NCI-H187 treated with DMSO at 0.1 percent for 48 hours (cell line): ENCODE measurements at places on chromosomes 1 and 21.

DNA sequence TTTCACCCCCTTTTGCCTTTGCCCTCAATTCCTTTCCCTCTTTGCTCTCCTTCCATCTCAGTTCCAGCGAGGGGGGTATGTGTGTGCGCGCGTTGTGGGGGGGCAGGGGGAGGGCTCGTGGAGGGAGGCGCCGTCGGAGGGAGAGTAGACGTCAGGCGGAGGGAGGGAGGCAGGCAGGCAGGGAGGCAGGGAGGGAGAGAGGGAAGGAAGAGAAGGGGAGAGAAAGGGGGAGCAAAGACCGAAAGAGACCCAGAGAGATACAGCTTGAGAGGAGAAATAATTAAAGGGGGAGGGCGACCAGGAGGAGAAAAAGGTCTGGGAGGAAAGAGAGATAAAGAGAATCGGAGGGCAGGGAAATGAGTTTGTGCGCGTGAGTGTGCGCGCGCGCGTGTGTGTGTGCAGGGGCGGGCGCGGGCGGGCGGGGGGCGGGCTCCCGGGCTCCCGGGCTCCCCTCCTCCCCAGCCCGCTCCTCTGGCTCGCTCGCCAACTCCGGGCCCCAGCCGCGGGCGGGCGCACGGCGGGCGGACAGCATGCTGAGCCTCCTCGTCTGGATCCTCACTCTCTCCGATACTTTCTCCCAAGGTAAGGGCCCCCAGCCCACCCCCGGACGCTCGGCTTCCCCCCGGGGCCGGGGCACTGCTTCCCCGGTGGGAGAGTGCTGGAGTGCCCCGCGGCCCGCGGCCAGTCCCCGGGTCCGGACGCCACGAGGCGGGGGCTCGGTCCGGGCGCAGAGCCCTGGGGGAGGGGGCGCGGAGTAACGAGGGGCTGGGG lies at the start of gene KIRREL1:
KIRREL1 (plus strand) TSS at position 499 of the 771 bp plus-strand sequence; CDS start at position 531, 32 bp downstream.
- DNase-seq = no peak

DNA sequence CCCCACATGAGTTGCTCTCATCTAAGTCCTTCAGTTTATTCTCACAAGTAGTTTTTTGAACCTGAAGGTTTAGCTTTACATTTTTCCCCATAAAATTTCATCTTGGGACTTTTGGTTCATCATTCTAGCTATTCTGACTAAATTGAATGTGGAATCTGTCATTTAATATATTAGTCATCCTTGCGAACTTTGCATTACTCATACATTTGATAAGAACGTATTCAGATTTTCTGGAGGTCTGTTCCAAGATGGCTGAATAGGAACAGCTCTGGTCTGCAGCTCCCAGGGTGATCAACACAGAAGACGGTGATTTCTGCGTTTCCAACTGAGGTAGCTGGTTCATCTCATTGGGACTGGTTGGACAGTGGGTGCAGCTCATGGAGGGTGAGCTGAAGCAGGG lies 59.8 kb upstream of the CSF1 start:
- no peak for DNase-seq

DNA sequence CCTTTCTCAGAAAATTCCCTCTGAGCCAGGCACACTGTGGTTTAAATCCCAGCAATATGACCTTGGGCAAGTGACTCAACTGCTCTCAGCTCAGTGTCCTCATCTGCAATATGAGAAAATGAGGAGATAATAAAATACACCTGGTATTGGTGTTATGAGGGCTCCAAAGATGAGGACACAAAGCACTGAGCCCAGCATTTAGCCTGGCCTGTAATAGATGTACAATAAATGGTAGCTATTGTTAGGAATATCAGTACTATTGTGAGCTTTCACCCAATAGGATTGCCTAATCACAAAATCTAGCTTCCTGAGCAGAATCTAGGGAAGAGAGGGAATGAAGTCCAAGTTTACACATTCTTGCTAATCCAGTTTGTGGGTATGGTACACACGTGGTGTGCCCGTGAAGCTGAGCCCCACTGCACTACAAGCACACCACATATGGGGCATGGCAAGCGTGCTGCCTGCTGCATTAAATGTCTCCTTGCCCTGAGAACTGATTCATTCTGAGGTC lies 24.3 kb upstream of the SLC30A1 start:
- DNase-seq = no peak

- DNase-seq = no peak
These were observed 31.7 kb downstream of the OPTC start for GRCh38 chr1:203525685-203526084.

GRCh38 chr1:89810302-89810701 lies 10.5 kb upstream of the LRRC8D start:
- DNase-seq = no peak

DNA sequence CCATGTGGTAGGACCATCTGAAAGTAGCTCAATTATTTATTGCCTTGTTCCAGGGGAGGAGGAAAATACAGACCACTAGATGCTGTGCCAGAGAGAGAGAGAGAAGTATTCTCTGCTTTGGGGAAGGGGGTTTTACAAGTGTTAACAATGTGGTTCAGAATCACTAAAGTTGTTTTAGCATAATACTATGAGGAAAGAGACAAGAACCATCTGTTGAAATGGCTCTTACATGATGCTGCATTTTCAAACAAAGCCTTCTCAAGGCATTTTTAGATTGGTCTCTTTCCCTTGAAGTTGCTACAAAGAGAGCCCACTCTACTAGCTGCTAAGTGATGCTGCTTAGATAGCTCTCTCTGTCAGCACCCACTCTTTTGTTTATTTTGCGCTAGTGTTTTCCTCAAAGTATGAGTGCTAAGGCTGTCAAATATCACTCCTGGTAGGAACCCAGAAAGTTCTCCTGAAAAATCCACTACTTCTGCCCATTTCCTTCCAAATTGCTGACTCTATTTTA lies 255.1 kb downstream of the NFIA start:
- no peak for DNase-seq

GRCh38 chr21:34639882-34640788 lies 25.2 kb upstream of the RCAN1 start:
- DNase-seq = no peak

- no peak for DNase-seq
These were observed 101.8 kb downstream of the PRDM16 start for GRCh38 chr1:3170561-3171453.

DNA sequence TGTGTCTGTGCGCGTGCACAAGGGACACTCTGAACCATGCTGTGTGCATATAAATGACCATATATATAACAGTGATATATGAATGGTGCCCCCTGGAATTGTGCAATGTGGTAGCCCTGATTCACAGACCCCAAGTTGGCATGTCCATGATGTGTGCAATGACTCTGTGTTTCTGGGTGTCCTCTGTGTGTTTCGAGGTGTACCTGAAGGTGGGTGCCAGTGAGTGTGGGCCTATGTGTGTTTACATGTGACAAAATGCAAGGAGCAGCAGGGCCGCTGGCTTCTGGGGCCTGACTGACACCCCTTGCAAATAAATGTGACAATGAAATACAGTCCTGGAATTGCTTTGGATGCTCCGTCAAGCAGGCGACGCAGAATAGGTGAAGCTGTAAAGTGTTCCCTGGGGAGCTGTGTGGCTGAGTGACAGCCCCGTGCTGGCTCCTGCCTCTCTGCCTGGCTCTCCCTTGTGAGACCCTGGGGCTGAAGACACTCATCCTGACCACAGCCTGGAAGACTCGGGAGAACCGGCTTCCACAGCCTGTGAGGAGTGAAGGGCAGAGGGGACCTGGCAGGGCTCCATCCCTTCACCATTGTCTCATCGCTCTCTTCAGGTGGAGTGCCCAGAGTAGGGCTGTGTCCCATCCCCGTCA lies 38.2 kb upstream of the CSF3R start:
- DNase-seq = no peak

GRCh38 chr1:214494706-214495105 lies 56.7 kb downstream of the PTPN14 start:
- no peak for DNase-seq

DNA sequence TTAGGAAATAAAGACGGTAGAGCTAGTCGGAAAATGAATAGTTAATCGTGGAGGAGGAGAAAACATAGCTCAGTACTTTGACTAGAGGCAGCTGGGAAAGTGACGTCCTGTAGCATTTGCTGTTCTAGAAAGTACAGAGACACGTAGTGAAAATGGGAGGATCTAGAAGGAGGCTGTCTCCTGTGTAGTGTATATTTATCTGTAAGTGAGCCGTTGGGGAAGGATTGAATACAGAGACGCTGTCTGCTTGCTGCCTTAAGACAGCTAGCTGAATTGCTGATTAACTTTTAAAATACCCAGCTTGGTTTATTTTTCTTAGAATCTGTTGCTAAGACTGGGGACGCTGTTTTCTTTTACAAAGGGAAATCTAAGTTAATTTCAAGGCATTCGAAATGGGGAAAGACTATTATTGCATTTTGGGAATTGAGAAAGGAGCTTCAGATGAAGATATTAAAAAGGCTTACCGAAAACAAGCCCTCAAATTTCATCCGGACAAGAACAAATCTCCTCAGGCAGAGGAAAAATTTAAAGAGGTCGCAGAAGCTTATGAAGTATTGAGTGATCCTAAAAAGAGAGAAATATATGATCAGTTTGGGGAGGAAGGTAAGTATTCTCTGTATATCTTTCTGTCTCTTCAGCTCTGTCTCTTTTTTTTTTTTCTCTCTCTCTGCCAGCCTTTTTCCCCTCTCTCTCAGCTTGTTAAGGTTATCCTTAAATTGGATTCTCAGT lies at the start of gene DNAJB4:
DNAJB4 (plus strand) TSS at position 221 of the 729 bp plus-strand sequence; CDS start at position 393, 172 bp downstream.
- no peak for DNase-seq

- no peak for DNase-seq
These were observed 42.2 kb upstream of the KIF21B start for GRCh38 chr1:201065686-201066085.

- no peak for DNase-seq
These were observed 7.1 kb downstream of the ERVH48-1 start for GRCh38 chr21:42918291-42918690.

GRCh38 chr21:43893536-43894205 lies 28.6 kb downstream of the AGPAT3 start:
- DNase-seq = no peak

- no peak for DNase-seq
These were observed 21.7 kb downstream of the RNF187 start for GRCh38 chr1:228508840-228509415.

DNA sequence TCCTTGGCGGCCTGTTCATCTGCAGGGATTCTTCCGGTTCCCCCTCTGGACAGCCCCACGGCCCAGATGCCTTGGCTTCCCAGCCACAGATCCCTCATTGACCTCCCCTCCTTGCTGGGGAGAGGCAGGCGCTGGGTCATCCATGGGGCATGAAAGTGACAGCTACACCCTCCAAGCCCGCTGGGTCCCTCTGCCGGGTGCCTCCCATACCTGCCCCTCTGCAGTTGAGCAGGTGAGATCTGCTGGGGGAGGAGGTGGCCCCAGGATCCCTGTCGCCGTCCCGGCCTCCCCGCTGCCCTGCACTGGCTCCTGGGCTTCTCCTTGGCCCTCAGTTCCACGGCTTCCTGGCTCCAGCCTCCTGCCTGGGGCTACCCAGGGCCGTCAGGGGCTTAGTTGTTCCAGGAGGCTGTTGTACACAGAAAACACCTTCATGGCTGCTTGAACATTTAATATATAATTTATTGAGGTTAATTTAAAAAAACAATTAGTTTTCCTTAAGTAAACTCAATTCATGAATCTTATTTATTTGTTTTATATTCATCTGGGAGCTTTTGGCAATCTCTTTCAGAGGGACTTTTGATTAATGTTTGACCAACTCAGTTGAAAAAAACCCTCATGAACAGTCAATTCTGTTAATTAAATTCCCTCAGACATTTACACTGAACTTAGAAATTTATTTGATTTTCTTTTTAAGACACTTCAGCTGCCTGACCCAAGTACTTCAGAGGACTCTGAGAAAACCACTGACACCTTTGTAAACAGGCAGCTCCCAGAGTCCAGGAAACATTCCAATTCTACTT lies 67.6 kb upstream of the ABCG1 start:
- no peak for DNase-seq

DNA sequence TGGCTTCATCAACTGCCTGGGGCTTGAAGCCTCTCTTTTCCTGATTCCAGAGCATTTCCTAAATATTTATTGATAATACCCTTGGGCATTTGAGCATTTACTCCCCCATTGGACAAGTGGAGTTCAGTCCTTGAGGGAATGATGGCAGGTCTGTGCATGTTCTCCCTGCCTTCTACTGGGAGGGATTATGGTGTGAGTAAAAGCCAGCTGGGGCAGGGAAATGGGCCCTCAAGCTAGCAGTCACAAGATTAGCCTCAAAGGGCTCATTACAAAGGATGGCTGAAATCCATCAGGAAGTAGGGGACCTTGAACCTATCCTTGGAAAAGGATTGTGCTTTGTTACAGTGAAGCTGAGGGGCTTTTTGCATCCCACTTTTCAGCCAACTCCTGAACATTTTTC lies 24.2 kb upstream of the OSBPL9 start:
- DNase-seq = no peak

- DNase-seq = no peak
These were observed 1120.3 kb downstream of the BRINP3 start for GRCh38 chr1:189357317-189357716.

- peak; percentile 57 for DNase-seq
These were observed 98.5 kb downstream of the OSBPL9 start for GRCh38 chr1:51715369-51715768.

DNA sequence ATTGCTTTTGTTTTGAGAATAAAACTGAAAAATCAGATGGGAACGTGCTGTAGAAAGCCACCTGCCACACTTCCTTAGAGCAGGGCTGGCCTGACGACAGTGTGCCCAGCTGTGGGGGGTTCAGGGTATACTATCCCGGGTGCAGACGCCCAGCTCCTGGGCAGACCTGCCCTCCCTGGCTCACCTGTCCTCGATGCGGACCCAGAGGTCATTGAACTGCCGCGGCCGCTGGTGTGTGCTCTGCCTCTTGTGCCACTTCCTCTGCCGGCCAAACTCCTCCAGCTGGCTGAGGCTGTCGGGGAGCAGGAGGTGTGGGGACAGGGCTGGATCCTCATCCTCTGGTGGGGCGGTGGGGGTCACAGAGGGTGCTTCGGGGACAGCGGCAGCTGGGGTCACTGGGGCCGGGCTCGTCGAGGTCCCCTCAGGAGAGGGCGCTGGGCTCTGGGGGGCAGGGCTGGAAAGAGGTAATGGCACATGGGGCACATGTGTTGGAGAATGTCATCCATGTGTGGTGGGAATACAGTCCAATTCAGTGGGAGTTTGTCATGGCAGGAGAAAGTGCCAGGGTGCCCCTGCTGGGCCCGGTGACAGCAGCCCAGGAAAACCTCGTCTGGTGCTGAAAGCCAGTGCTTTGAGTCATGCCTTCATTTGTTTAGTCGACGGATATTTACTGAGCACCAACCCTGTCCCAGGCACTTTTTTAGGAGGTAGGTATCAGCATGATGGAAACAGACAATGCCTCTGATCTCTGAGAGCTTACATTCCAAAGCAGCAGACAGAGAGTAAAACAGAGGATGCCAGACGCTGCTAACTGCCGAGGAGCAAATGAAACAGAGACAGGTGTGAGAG lies 222.0 kb downstream of the TRABD2B start:
- no peak for DNase-seq
